H9 (cell line): ENCODE measurements at places on chromosomes 11 and 22. TPM values are rescaled to one million over a fixed set of nuclear protein-coding genes. Genes with fewer than 3 reads are reported as not detected.

GRCh38 chr11:89613911-89614310 lies 96.2 kb upstream of the TRIM77 start:
- no peak for DNase-seq
- H3K4me1 ChIP-seq = no peaks in the 10 kb centered on the region; the same call in 1 of the 2 replicates
- no peaks in the 10 kb centered on the region for H3K27me3 ChIP-seq
- H3K4me3 ChIP-seq = no peak overlapping the region

GRCh38 chr11:125308246-125308645 lies 143.7 kb downstream of the PKNOX2 start:
- H3K27me3 ChIP-seq = no peaks in the 10 kb centered on the region
- peaks cover 3% of the 10 kb centered on the region; the same call in 1 of the 2 replicates for H3K4me1 ChIP-seq
- no peak overlapping the region for H3K4me3 ChIP-seq
- H3K36me3 ChIP-seq = no peaks in the 10 kb centered on the region; the same call in 2 of the 3 replicates
- DNase-seq = no peak

- H3K27ac ChIP-seq = no peak overlapping the region
- H3K4me1 ChIP-seq = no peaks in the 10 kb centered on the region
- H3K36me3 ChIP-seq = peaks cover 37% of the 10 kb centered on the region
- peak overlapping the region; percentile 99 for H3K4me3 ChIP-seq
Observed at GRCh38 chr11:64268893-64269539, 15.4 kb downstream of the BAD start.

The IRAG1 gene
- 2.4 and 3.3 TPM in 2 replicates for total RNA-seq

DNA sequence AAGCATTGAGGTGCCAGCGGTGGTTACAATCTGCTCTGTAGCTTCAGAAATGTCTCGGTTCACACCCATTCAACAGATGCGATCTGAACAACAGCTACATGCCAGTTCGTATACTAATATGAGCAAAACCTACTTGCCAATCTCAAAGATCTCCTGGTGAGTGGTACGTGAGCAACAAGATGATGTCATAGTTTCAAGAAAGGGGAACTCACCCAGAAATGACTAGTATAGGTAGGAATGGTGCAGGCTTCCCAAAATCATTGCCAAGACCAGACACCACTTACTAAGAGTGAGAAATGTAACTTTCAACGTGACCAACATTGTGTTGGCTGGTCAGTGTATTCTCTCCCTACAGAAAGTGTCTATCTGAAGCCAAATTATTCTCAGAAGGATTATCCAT lies 31.1 kb downstream of the OR6Q1 start:
- H3K4me3 ChIP-seq = no peak overlapping the region
- DNase-seq = no peak
- no peaks in the 10 kb centered on the region for H3K27me3 ChIP-seq
- H3K4me1 ChIP-seq = peaks cover 21% of the 10 kb centered on the region
- no peaks in the 10 kb centered on the region for H3K36me3 ChIP-seq

DNA sequence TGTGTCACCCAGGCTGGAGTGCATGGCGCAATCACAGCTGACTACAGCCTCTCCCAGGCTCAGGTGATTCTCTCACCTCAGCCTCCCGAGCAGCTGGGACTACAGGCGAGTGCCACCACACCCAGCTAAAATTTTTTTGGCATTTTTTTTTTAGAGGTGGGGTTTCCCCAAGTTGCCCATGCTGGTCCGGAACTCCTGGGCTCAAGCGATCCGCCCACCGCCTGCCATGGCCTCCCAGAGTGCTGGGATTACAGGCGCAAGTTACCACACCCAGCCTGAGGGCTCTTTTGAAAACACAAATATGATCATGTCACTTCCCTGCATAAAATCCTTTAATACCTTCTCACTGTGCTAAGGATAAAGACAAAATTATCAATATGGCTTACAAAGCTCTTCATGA lies 88.1 kb downstream of the MAML2 start:
- no peaks in the 10 kb centered on the region for H3K36me3 ChIP-seq
- H3K27ac ChIP-seq = no peak overlapping the region
- DNase-seq = no peak
- peaks cover 2% of the 10 kb centered on the region; the same call in 1 of the 2 replicates for H3K4me1 ChIP-seq

The YPEL4 gene
- 0.13 TPM in 1 of 2 replicates, not detected in the other for total RNA-seq

DNA sequence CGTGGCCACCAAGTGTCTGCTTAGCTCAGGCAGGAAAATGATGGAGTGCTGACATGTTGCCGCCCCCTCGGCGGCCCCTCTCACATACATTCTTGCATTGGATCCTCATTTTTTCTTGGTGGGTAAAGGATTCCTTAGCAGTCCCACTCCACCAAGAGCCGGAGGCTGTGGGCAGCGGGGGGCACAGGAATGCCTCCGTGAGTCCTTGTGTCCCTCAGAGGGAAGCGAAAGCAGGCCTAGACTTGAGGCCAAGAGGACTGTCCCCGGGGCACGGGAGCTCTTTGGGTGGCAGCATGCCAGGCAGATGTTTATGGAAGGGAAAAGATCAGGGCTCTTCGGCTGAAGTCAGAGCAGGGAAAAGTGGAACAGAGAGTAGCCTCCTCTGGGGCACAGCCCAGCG lies 21.6 kb downstream of the LRFN4 start:
- DNase-seq = no peak
- no peaks in the 10 kb centered on the region for H3K27me3 ChIP-seq
- H3K4me1 ChIP-seq = peaks cover 2% of the 10 kb centered on the region; the same call in 1 of the 2 replicates
- H3K36me3 ChIP-seq = no peaks in the 10 kb centered on the region
- no peak overlapping the region for H3K27ac ChIP-seq

The AHNAK gene
- 13.9 and 15.2 TPM in 2 replicates for total RNA-seq

DNA sequence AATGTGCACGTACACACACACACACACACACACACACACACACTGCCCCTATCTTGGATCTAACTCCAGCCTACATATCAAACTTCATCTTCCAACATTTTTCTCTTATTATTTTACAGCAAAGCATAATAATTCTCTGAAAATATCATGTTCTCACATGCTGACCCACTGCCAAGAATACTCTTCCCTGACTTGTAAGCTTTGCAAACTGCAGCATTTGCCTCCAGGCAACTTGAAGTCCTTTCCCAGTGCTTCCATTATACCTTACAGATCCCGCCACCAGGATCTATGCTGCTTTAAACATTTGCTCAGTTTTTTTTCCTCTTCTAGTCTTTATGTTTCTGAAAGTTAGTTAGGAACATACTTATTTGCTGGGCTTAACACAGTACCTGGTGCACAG lies 483.3 kb upstream of the ARHGAP42 start:
- no peak overlapping the region for H3K4me3 ChIP-seq
- no peak overlapping the region for H3K27ac ChIP-seq
- no peak for DNase-seq

The TENM4 gene
- total RNA-seq = 4.3 and 4.6 TPM in 2 replicates

The OR52N1 gene
- total RNA-seq = not detected in 2 replicates
